Suppressor macrophage (primary cell): ENCODE measurements at places on chromosomes 16 and 17.

- DNase-seq: peak; percentile 87
These were observed 10.9 kb downstream of the COPZ2 start for GRCh38 chr17:48026502-48027321.

- no peak for DNase-seq
These were observed 27.1 kb upstream of the SPACA3 start for GRCh38 chr17:32964541-32964940.

- no peak for DNase-seq
These were observed 134.7 kb downstream of the SOX9 start for GRCh38 chr17:72255481-72255880.

DNA sequence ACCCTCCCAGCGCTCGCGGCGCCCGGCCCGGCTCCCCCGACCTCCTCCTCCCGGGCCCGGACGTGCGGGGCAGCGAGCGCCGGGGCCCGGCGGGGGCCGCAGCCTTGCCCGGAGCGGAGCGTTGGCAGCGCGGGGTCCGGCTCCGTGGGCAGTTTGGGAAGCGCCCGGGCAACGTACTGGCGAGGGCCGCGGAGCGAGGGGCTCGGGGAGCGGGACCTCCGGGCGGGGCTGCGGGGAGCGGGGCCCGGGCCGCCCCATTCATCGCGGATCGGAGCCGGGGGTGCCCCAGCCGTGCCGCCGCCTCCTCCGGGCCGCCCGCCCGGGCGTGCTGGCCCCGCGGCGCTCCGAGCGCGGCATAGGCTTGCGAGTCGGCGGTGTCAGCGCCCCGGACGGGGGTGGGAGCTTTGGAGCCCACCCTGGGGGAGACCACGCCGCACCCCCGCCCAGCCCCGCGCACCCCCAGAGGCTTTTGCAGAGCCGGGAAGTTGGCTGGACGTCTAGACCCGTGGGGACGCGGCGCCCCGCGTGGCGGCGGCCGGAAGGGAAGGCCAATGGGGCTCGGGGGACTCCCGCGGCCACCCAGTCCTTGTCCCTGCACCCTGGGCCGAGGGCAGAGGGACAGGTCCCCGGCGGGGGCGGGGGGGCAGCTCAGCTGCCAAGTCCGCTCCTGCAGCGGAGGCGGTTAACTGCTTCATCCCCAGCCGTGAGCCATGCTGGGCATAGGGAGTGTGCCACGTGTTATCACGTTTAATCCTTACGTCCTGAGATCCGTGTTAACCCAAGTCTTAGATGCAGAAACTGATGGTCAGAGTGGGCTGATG is 852 bp downstream of the ZNF469 start:
- peak; percentile 13 for DNase-seq

GRCh38 chr17:2057175-2057759 is 2.4 kb downstream of the HIC1 start:
- peak; percentile 45 for DNase-seq

DNA sequence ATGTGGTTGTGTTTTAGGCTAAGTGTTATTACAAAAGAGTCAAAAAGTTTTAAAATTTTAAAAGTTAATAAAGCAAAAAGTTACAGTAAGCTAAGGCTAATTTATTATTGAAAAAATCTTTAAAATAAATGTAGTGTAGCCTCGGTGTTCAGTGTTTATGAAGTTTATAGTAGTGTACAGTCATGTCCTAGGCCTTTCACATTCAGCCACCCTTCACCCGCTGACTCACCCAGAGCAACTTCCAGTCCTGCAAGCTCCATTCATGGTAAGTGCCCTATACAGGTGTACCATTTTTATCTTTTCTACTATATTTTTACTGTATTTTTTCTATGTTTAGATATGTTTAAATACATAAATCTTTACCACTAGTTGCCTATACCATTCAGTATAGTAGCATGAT is 98.5 kb upstream of the RPRML start:
- DNase-seq: no peak

DNA sequence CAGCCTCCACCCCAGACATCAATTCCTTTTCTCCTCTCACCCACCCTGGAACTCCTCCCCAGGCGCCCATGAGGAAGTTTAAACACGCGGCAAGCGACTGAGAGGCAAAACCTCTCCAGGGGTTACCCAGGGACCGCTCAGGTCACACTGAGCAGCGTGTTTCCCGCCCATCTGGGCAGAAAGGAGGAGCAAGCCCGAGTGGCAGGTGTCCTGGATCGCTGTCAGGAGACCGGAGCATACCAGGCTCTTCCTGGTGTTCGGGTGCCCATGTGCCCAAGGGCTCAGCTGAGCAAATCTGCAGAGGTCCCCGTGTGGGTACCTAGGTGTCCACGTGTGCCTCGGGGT is 491 bp downstream of the SLC25A19 start:
- peak; percentile 72 for DNase-seq

GRCh38 chr17:18184143-18185031 is 759 bp downstream of the ALKBH5 start:
- DNase-seq: peak; percentile 73

- no peak for DNase-seq
These were observed 14.4 kb downstream of the CTRL start for GRCh38 chr16:67917140-67917851.

DNA sequence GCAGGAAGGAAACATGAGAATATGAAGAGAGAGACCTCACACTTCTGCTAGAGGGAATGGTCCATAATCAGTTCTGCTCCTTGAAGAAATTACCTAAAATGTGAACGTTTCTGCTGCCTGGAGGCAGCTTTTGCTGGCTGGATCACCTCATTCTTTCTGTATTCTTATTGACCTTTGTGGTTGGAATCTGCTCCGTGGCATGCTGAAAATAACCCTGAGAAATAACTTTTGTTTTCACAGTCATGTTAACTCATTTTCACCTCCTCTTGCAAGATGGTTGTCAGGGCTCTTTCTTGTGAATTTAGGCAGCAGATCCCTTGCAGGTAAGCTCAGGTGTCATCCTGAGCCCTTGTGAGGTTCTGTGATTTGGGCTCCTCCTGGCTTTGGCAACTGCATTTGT is 70.2 kb downstream of the IRF8 start:
- no peak for DNase-seq

DNA sequence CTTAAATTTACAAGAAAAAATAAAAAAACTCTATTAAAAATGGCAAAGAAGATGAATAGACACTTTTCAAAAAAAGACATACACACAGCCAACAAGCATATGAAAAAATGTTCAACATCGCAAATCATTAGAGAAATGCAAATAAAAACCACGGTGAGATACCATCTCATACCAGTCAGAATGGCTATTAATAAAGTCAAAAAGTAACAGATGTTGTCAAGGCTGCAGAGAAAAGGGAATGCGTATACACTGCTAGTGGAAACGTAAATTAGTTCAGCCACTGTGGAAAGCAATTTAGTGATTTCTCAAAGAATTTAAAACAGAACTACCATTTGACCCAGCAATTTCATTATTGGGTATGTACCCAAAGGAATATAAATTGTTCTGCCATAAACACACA is 31.4 kb downstream of the CAPNS2 start:
- no peak for DNase-seq

- DNase-seq: no peak
These were observed 251.2 kb downstream of the PARN start for GRCh38 chr16:14378689-14379467.

DNA sequence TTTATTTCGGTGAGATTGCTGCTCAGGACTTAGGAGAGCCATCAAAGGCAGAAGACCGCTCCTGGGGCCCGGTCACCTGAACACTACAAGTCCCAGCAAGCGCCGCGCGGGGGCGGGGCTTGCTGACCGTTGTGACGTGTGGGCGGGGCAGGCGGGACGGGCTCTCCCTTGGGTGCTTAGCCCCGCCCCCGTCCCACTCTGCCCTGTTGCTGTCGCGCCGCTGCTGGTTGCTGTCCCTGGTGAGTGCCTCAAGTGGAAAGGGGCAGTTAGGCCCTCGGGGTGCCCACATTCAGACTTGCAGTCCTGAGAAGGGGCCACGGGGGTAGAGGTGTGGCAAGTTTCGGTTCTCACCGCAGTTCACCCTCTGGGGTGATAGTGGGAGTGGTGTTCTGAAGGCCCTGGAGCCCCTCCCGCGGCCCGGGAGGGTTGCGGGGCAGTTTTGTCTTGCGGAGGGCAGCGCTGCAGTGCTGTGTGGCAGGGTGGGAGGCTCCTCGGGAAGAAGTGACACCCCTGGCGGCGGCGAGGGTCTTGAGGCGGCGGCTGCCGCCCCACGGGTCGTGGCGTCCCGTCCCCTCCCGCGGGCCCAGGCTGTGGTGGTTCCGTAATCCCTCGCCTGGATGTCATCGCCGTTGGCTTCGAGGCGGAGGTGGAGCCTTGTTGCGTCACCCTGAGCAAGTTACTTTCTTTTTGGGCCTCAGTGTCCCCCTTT is at the start of gene CALCOCO2:
Gene CALCOCO2, plus strand, starts transcription at position 196 of the 709 bp plus-strand sequence. CDS start 10,673 bp downstream, outside the sequence.
- peak; percentile 99 for DNase-seq

DNA sequence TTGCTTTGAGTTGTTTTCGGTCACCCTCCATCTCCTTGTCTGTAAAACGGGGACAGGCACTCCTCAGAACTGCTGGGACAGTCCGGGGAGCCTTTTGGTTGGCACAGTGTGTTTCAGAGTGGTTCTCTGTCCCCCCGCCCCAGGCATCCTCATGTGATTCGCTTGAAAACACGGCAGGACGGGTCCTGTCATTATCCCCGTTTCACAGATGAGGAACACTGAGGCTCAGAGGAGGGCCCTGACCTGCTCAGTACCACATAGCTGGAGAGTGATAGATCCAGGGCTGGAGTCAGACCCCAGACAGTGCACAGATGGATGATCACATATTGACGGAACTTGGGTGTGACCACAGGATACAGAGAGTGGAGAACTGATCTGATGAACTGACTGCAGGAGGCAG is 13.5 kb upstream of the ADGRG1 start:
- DNase-seq: no peak

DNA sequence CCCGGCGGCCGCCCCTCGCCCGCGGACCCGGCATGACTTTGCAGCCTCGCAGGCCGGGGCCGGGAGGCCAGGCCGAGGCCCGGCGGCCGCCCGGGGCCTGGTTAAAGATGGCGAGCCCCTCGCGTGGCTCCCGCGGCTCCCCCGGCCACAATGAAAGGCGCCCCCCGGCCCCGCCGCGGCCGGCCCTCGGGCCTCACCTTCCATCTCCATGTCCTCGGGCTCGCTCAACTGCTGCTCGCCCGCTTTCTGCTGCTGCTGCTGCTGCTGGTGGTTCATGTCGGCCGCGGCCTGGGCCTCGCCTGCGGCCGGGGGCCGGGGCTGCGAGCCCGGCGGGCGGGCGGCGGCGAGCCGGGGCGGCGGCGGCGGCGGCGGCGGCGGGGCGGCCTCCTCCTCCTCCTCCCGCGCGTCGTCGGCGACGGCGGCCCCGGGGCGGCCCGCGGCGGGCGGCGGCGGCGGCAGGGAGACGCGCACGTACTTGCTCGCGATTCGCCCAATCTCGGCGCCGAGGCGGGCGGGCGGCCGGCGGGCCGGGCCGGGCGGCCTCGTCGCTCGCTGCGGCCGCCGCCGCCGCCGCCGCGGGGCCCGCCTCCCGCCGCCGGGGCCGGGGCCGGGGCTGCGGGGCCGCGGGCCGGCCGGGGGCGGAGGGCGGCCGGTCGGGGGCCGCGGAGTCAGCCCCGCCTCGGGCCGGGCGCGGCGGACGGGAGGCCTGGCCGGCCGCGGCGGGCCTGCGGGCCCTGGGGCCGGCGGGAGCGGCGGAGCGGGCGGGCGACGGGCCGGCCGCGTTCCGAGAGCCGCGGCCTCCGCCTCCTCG is 491 bp downstream of the USP7 start:
- no peak for DNase-seq

- no peak for DNase-seq
These were observed 86.2 kb upstream of the CBX4 start for GRCh38 chr17:79925242-79925957.

GRCh38 chr17:35359398-35359797 is 14.0 kb downstream of the SLFN11 start:
- DNase-seq: no peak

DNA sequence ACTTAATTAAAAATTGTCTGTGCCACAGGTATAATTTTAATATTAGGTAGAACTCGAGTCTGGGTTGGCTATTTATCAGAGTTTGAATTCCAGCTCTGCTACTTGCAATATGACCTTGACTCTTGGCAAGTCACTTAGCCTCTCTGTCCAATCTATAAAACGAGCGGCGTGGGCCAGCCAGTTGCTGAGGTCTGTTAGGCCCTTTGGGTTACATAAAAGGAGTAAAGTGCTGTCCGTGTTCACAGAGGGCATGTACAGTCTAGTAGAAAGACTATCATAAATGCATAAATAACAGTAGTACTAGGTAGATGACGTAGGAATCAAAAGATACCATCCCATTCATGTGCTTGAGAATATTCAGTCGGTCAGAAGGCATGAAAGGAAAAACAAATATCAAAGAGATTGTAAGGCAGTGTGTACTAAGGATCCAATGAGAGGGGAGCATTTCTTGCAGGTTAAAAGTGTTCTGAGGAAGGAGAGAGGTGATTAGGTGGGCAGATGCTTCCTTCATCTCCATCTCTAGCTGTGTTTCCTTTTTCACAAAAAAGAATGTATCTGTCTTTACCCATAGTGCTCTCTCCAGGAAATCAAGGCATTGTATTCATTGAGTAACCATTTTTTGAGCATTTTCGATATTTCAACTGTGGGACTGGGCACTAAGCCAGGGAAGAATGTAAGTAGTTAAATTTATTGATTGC is 2.4 kb downstream of the TNRC6A start:
- DNase-seq: no peak

- no peak for DNase-seq
These were observed 119.2 kb downstream of the PITPNC1 start for GRCh38 chr17:67496286-67496685.

DNA sequence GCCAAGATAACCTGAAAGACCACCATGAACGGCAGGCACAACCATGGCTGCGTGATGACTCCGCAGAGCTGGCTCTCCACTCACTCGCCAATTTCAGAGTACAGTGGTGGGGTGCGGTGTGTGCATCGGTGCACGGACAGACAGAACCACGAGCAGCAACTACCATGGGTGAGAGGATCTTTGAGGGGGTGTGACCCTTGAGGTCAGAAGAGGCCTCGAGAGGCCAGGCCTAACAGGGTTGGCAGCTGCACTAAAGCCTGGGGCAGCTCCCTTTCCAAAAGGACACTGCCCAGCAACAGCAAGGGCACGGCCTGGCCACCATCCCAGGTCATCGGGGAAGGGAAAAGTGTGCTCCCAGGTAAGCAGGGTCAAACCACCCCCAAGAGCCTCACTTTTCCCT is 1.9 kb upstream of the ECI1 start:
- DNase-seq: no peak

DNA sequence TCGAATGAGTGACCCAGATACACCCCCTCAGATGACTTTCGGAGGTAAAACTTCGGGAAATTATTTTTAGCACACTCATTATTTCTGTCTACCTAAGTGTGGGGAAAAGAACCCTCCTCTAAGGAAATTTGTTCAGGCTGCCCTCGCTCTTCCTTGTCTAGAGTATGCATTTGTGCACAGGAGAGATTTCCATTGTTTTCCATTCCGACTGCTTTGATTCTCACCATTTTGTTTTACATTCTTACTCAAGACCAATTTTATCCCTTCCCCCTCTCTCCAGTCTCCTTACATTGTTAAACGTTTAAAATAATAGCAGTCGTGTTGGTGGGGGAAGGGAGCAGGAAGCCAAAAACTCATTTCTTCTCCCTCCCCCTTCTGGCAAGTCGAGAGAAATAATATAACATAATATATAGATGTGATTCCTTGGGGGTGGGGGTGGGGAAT is 1.5 kb upstream of the CHD3 start:
- DNase-seq: no peak

GRCh38 chr16:9061358-9061813 is 30.1 kb upstream of the HAPSTR1 start:
- DNase-seq: peak; percentile 75

- no peak for DNase-seq
These were observed 32.8 kb downstream of the DNAH2 start for GRCh38 chr17:7750321-7750821.

GRCh38 chr16:31452631-31453106 is 6.6 kb upstream of the ARMC5 start:
- peak; percentile 15 for DNase-seq

- DNase-seq: no peak
These were observed 290.5 kb downstream of the CPPED1 start for GRCh38 chr16:12513076-12513790.
